ENCODE measurements at places on chromosomes 7 and 10.

DNA sequence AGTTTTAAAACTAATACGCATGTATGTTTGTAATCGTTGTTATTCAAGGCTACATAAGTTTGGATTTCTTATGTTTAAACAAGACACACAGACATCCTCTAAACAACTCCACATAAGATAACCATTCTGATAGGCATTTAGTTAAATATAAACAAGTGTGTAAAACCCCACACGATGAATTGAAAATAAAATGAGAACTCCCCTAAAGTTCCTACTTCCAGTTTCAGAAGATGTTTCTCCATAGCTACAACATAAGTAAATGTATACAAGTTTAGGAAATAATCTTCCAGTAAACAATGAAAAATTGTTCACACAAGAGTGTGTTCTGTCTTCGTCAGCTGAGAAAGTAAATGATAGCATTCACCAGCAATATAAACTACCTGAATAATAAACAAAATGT lies 246.8 kb downstream of the RNLS start:
- DNase-seq, result no peak

- no peak for DNase-seq
Measured at GRCh38 chr7:151744656-151745638, 132.0 kb downstream of the PRKAG2 start.

DNA sequence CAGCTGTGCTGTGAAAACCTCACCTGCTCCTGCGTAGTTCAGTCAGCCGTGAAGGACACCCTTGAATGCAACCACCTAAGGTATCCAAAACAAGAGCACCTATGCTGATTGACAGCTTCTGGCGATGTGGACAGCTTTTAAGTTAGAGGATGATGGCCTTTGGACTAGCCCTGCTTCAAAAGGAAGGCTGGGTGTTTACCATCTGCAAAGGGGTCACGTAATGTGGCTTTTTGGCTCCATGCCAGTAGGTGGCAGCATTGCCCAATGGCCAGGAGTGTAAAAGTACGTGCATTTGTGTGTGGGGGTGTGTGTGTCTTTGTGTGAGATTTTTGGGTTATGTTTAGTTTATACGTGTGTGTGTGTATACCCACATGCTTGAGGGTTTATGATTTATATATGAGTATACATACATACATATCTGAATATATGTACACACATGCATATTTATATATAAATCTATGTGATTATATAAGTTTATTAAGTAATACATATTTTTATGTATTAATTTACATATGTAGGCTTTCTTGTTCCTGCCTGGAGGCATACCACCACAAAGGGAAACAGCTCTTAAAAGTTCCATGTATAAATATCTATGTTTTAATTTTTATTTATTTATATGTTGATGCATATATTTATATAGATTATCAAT lies 236.3 kb upstream of the ANKRD30A start:
- DNase-seq, result no peak

- no peak for DNase-seq
Measured at GRCh38 chr10:20674926-20675325, 222.2 kb downstream of the NEBL start.

DNA sequence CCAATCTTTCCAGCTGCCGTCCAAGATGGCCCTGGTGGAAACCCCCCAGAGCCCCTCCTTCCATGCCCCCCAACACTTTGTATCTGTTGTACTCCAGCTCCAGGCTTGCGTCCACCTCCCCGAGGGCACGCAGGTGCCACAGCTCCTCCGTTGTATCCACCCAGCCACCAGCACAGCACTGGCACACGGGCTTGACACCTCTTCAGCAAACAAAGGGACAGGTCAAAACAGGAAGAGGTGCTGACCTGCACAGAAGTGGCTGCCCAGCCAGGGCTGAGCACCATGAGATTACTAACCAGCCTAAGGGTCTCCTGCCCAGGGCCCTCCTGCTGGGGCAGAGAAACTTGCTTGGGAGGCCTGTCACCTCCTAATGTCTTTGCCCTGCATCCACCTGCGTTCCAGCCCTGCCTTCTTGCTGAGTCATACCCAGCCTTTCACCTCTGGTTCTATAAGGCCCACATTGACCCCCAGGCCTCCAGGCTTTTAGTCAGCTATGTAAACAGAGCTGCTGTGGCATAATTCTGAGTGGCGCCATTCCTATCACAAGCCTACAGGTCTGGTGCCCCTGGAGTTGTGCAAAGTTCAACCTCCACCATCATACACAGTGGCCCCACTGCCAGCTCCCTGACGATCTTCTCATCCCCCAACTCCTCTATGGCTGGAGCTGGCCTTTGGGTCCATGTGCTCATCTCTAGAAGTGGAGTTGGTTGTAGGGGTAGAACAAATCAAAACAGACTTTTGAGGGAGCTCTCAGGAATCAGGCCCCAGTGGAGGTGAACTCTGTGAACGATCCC lies 20.9 kb downstream of the SLC29A3 start:
- DNase-seq, result no peak

DNA sequence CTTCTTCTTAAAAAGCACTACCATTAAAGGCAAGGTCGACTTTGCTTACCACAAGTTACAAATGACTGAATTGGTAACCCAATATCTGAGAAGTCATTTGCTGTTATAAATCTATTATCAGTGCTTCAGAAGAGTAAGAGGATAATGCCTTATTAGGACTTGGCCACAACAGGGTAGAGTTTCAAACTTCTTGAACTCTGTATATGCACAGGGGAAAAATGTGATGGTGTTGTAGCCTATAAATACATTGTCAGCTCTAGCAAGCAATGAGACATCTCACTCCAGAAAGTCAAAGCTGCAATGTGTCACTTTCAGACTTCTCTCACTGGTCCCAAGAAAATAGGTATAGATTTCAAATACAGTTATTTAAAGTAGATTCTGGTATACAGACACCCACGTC lies 9.3 kb downstream of the TFEC start:
- no peak for DNase-seq

DNA sequence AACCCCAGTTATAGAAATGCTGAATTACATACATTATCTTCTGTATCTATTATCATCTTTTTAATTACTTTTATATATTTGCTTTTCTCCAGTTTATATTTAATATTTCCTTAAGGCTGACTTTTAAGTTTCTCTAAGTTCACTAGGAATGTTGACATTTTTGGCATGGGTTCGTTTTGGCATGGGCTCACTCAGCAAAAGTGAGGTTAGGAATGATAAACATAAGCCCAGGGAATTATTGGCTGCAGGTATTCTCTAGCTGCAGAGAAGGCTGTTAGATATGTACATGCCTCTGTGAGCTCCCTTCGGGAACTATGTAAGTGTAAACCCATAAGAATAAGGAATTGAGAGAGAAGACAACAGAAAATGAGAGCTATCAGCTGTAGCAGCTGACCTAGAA lies 63.6 kb upstream of the RAB18 start:
- DNase-seq, result no peak

- DNase-seq, result no peak
Measured at GRCh38 chr7:107999779-108000560, 3.0 kb downstream of the LAMB1 start.

DNA sequence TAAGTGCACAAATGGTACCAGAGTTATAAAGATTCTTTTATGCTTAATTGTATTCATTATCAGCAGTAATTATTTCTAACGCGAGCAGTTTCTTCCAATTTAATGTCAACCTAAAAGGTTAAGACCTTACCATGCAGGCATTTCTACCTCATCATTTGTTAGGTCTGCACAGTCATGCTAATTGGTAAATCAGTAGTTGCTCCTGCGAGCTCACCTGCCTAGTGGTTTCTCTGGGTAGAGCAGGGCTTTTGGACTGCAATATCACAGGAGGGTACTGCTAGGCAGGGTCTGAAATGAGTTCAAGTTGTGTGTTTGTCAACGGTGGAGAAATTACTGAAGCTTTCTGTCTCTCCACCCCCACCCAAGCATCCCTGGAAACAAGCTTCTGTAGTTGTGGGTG lies 558.5 kb upstream of the MGMT start:
- no peak for DNase-seq

DNA sequence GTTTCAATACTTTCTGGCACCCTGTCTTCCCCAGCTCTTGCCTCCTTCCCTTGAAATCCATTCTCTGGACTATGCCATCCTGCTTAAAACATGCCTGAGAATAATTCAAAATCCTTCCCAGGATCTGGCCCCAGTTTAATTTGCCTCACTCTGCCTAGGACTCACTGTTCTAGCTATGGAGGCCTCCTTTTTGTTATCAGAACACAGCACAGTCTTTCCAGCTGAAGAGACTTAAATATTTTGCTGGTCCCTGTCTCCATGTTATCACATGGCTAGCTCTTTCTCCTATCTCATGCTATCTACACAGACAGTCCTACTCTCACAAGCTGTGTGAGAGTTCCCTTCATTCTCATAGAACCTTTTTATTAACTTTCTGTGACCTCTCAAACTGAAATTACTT lies 194.8 kb downstream of the RNLS start:
- DNase-seq, result no peak

- DNase-seq, result no peak
Measured at GRCh38 chr10:132465193-132465888, 68.3 kb downstream of the PWWP2B start.

DNA sequence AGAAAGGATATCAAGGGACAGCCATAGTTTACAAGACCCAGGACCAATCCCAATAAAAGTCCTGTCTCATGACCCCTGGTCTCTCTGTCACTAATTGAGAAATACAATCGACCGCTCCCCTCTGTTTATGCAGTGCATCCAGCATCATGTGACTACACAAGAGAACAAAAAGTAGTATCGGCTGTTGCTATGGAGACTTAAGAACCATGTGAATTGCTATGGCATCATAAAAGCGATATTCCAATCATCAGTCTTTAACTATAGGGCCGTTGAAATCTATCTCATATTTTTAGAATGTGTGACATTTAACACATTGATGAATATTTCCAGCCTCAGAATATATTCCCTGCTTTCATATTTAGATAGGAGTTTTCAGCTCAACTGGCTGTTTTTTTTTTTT lies 139.3 kb downstream of the FRMD4A start:
- DNase-seq, result no peak

- DNase-seq, result no peak
Measured at GRCh38 chr10:78337646-78338391, 304.2 kb downstream of the RPS24 start.

GRCh38 chr7:87234949-87235348 lies 15.4 kb upstream of the TMEM243 start:
- DNase-seq, result no peak

- no peak for DNase-seq
Measured at GRCh38 chr7:127252377-127252713, 396 bp downstream of the GRM8 start.

DNA sequence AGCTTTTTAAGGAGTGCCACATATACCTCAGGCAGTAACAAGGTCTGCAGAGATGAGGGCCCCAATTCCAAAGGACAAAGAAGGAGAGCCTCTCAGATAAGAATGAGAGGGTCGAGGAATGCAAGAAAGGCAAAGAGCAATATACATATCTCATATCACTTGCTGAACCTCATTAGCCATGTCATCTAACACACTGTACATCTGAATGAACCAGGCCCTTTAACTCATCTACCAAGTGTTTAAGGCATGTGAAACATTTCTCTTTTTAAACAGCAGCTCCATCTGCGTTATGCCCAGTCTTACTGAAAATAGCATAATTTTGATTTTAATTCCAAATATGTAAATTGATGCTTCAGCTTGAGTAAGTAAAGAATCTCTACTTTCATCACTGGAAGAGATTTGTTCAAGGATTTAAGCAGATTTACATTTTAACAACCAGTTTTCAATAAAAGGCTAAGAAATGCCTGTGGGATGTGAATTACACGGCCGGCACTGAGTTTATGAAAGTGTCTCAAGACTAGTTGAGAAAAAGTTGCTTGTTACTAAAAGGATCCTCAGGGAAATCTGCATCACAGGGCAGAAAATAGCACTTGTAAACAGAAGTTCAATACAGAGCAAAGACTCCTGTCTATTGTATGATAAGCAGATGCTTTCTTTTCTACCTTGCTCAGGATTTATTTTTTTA lies 123.8 kb upstream of the SLC26A5 start:
- DNase-seq, result no peak

- DNase-seq, result no peak
Measured at GRCh38 chr7:147015999-147016398, 899.4 kb downstream of the CNTNAP2 start.

DNA sequence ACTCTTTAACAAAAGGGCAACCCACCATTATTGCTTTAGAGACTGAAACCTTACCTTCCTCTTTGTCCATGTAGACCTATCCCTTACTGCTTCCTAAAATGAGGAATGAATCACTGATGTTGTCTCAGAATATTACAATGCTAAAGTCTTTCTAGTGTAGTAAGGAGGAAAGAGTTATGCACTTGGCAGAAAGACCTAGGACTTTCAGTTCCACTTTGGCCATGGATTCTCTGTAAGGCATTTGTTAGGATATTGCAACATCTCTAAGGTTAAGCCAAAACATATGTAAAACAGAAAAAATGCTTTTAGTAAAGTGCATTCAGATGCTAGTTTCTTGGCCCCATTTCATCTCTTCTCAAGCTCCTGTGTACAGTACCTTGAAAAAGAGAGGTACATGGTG lies 230.9 kb downstream of the PARD3 start:
- no peak for DNase-seq

- no peak for DNase-seq
Measured at GRCh38 chr7:21777921-21778320, 167.8 kb downstream of the CDCA7L start.

DNA sequence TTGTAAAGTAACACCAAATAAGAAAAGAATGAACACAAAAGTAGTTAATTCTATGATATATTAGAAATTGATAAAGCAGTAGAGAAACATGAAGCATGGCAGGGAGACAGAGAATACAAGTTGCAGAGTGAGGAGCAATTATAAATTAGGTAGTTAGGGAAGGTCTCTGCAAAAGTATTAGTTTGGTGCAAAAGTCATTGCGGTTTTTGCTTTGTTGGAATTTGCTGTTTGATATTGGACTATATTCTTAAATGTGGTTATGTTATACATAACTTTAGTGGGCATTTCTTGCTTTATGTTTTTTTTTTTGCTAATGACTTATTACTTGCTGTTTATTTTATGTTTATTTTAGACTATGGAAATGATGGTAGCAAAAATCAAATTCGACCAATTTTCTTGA lies 402.2 kb downstream of the SFMBT2 start:
- no peak for DNase-seq

DNA sequence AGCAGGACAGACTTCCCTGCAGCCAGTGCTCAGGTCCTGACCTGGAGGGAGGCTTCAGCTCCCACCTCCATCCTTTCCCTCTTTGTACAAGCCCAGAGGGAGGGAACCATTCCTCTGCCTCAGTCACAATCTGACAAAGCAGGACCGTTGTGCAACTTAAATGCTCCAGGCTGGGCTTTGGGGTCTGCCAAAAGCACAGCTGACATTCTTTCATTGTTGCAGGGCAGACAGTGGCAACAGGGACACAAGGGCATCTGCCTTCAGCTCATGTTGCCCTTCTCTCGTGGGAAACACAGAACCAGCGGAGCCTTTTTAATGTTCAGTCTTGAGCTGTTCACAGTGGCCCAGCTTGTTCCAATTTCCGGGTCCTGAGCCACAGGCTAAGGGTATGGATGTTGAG lies 155.7 kb upstream of the TNS3 start:
- no peak for DNase-seq

DNA sequence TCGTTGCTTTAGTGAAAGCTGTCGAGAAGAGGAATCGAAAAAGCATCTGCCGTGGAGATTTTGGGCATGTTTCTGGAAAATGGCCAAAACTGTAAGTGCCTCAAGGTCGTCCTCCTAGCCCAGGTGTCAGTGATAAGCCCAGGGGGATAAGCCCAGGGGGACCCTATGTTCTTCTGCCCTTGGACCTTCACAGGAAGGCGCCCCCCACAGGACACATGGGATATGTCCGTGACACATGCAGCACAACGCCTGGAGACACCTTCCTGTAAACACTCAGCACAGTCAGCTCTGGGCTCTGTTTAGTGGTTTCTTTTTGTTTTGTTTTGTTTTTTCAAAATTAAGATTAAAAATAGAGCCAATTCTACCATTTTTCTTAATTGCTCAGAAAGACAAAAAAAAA lies 272.7 kb downstream of the KLF6 start:
- no peak for DNase-seq
